AG04449 (cell line): ENCODE measurements at places on chromosomes 4 and X.

GRCh38 chrX:41541386-41541785 is 94.2 kb downstream of the NYX start:
- peak; percentile 23 for DNase-seq

GRCh38 chrX:12974796-12975669 is at the start of gene TMSB4X:
Gene TMSB4X (plus strand): TSS chrX:12975110.
- no peak for DNase-seq

- DNase-seq, result no peak
These were observed 274.3 kb upstream of the NR3C2 start for GRCh38 chr4:148716431-148717052.

DNA sequence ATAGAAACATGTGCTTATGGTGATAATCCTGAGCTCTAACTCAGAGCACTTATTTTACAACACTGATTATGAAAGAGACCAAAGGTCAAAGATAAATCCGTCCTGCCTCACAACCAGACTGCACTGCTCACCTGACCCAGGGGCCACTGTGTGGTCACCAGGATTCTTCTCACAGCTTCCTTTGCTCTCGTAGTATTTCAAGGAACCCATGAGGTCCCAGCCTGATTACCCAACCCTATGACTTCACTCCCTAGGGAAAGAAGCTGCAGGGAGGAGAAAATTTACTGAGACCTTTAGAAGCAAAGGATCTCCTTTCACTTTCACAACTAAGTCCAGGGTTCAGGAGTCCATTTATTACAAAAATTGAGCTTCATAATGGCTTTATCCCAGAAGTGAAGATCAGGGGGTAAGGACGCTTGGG is 9.6 kb downstream of the SLC25A5 start:
- peak; percentile 52 for DNase-seq

- DNase-seq, result no peak
These were observed 98.0 kb downstream of the ARHGAP6 start for GRCh38 chrX:11567528-11568220.

GRCh38 chrX:142238536-142238935 is 33.4 kb upstream of the MAGEC2 start:
- DNase-seq, result no peak

- no peak for DNase-seq
These were observed 366.0 kb downstream of the BCOR start for GRCh38 chrX:39731735-39732134.

DNA sequence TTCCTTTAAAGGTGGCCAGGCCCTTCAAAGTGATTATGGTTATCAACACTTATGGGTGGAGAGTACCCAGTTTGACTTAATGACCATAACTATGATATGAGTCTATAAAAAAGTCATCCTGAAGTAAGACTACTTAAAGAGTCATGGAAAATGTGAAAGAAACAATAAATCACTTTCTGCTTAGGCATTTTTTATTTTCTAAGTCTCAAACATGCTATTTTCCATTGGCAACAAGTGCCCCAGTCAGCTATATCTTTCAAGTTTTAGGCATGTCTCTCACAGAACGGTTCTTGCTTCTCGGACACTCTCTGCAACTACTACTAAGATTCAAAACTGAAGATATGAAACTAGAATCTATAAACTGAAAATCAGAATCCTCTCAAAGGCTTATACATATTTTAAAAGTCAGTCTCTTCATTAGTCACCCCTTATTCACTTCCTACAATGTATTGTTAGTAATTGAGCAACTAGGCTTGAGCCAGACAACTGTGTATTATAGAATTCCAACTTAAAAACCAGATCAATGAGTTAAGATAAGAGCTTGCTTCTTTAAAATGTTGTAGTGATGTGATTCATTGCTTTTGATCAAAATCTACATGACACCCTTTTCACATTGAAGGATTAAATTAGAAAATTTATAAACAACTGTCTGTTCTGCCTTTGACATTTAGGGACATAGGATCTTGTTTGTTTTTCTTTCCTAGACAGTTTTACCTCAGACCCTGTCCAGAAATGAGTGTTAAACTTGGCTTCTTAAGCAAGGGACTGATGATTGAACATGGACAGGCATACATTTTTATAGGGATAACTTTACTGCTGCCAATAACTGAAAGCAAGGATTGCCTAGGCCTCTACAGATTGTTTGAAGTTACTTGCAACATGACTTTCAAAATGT is 2.9 kb downstream of the ANTXR2 start:
- no peak for DNase-seq

DNA sequence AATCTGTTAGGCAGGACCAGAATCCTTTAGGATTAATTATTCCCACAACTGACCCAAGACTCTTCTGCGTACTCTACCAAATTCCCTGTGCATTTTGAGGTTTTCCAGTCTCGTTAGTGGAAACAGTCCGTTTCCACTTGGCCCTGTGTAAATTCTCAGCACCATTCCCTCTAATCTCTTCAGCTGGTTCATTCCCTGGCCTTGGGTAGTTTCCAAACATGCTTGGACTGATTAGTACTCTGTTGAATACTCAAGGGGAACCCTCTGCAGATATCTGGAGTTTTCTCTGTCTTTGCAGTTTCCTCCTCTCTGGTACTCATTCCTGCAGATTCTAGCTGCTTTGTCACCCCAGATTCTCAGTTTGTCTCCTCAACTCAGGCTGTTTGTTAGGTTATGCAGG is 80.4 kb downstream of the ZFX start:
- DNase-seq, result no peak

GRCh38 chrX:19193565-19193964 is 71.3 kb upstream of the ADGRG2 start:
- DNase-seq, result no peak

DNA sequence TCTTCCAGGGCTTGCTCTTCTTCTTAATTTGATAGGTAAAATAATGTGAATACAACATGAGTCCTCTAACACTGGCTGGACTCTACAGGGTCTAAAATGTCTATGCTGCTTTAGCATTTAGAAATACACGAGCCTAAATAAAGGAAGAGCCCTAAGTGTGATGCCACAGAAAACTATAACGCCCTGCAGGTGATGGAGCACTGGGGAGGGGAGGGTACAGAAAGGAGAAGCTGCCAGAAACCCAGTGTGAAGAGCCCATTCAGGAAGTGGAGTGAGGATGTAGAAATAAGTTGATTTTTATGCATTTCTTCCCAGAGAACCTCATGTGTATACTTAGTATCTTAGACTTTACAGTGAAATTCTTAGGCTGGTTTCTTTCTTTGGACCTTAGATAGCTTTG is 83.4 kb downstream of the TNIP2 start:
- no peak for DNase-seq

DNA sequence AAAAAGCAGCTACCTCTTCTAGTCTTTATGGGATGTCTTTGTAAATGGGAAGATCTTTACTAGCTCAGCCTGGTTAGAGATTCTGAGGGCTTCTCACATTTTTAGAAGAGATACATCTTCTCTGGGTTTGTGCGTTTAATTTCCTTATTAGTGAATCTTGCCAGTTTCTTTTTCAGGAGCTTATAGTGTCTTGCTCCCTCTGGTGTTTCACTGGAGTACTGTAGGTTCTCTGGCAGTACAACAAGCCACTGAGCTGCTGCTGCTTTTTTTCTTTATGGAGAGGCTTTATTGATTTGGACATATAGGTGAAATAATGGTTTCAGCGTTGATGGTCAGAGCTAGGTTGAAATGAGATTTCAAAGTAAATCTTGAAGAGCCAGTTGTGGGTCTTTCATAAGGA is 82.9 kb downstream of the LAS1L start:
- DNase-seq, result no peak

GRCh38 chrX:13256603-13257002 is 63.2 kb downstream of the ATXN3L start:
- no peak for DNase-seq

GRCh38 chr4:68803013-68803412 is 12.8 kb upstream of the UGT2B10 start:
- no peak for DNase-seq

GRCh38 chrX:73525928-73526690 is 36.9 kb upstream of the CHIC1 start:
- DNase-seq, result no peak

DNA sequence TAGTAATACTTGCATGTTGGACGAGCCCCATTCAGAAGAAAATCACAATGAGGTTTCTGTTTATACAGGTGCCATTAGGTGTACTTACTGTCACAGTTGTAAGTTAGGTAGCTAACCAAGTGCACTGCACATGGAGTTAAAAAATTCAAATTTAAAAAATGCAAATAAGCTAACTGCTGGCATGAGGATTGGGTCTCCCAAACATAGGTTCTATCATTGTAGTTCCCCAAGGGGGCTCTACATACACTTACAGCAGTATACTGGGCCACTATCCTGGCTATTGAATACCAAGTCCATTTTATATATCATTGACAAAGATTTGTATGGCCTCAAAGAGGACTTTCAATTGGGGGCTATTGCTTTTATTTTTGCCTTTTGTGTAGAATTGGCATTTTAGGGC is 153.4 kb downstream of the FMR1NB start:
- DNase-seq, result no peak

GRCh38 chr4:80336582-80336981 is 1.1 kb downstream of the CFAP299 start:
- DNase-seq, result no peak

GRCh38 chr4:189858435-189858834 is 82.2 kb upstream of the FRG1 start:
- no peak for DNase-seq

GRCh38 chr4:7128644-7129043 is 60.8 kb upstream of the GRPEL1 start:
- DNase-seq, result no peak

DNA sequence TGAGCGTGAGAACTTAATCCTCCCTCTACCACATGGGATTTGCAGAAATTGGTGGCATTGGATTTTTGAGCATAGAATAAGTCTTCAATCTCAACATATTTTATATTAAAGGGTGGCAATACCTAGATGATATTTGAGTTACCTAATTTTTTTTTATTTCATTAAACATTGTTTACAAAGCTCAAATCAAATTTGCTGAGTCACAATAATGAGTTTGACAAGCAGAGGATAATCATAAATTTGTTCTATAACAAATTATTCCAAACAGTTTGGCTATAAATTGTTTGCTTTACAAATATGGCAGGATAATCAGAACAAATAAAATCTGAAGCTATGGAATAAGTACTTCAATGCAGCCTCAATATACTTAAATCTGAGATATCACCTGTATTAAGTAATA is 22.7 kb downstream of the EMCN start:
- no peak for DNase-seq

DNA sequence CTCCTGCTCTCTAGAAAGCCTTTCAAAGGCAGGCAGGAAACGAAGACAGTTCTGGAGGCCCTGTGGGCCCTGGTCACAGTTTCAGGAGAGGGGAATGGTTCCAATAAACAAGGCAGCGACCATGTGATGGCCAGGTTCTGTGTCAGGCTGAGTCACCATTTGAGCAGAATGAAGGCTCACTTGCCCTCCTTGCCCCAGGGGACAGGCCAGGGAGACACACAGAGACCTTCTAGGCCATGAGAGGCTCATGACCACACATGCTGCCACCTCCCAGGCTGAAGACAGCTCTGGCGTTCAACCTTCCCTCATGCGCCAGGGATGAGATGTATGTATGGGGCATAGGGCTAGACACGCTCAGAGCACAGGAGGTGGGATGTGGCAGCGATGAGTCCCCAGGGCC is 22.9 kb upstream of the TRIM2 start:
- DNase-seq, result no peak

DNA sequence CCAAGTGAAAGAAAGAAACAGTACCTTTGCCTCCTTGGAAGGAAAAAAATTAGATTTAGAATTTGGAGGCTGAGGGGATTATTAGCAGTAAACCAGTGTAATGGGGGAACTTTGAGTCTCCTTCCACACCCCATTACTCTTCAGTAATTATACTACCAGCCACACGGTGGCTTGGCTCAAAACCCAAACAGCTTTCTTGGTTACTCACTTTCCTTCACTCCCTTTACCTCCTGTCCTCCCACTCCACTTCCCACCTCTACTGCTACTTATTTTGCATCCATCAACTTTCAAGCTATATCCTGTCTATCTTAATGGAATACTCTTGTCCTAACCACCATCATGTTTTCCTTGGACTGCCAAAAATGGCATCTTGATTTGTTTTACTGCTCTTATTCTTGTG is 310.6 kb upstream of the AADAT start:
- DNase-seq, result no peak

GRCh38 chr4:47831026-47831679 is 6.7 kb downstream of the CORIN start:
- no peak for DNase-seq
